ENCODE measurements at places on chromosomes 6 and 20. TPM values are rescaled to one million over a fixed set of nuclear protein-coding genes. Genes with fewer than 3 reads are reported as not detected.

SAPCD1 gene
- 1.2 TPM for total RNA-seq

SIRPB1 gene
- 0.49 TPM for total RNA-seq

RTF2 gene
- 46.4 TPM for total RNA-seq

ARHGAP40 gene
- 12.2 TPM for total RNA-seq

DHX35 gene
- 8.3 TPM for total RNA-seq

PRR18 gene
- total RNA-seq: not detected

PARD6B gene
- 5.3 TPM for total RNA-seq

PHACTR1 gene
- 4.2 TPM for total RNA-seq

C6orf141 gene
- 22.8 TPM for total RNA-seq

SRC gene
- 46.5 TPM for total RNA-seq

GRCh38 chr6:73169111-73169510 is 56.2 kb downstream of the KHDC1L start:
- no peak for DNase-seq

DNA sequence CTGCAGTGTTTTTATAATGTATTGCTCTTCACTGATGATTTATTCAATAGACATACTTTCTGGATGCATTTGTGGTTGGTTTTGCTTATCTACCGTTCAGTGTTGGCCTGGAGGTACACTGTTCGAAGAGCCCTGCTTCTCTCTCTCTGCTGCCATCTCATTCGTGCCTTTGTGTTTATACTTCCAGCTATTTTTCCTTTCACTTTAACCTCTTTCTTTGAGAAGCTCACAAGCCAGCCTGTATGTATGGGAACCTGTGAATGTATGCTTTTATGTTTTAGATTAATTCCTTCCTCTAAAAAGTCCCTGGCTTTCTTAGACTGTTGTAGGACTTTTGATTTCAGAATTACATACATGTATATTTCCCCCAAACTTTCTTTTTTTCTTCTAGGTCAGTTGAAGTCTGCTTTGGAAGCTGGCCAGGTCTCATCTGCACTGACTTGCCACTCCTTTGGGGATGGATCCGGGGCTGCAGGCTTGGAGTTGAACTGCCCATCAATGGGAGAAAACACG is 83.0 kb downstream of the SCAND1 start:
- DNase-seq: no peak

GRCh38 chr20:49706630-49707091 is 7.0 kb downstream of the B4GALT5 start:
- no peak for DNase-seq

- no peak for DNase-seq
Observed at GRCh38 chr6:37826188-37826587, 6.7 kb downstream of the ZFAND3 start.

DNA sequence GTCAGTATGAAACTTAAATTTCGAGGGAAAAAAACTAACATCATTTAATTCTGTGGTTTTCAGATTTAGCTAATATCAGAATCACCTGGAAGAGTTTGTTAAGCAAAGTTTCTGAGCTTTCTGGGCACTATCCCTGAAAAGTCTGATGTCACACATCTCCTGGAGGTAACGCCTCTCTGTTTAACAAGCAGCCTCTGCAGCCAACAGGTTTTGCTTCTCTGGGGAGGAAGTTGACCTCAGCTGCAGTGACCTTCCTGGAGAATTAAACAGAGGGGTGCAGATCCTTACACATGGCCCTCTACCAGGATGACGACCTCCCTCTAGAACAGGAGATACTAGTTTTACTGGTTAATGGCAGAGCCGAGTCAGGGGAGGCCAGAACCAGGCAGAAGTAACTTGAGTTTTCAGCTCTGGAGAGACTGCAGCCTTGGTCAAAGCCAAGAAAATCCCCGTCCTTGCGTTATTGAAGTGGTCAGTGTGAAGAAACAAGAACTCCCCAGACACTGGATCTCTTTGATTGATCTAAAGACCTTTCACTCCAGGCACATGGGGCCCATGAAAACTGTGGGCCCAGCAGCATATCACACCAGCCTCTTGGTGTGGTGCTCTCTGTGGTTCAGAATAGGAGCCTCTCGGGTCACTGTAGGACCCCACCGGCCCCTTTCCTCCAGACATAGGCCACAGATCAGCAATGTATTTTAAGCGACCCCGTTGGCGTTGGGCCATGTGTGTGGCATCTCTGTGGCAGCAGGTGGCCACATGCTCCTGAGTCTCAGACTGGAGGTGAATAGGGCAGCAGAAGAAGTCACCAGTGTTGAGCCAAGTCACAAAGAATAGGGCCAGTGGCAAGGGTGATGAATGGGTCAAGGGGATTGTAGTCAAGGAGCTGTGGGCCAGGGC is 33.4 kb upstream of the CCR6 start:
- DNase-seq: no peak

- DNase-seq: no peak
Observed at GRCh38 chr6:150352321-150353296, 16.2 kb upstream of the IYD start.

DNA sequence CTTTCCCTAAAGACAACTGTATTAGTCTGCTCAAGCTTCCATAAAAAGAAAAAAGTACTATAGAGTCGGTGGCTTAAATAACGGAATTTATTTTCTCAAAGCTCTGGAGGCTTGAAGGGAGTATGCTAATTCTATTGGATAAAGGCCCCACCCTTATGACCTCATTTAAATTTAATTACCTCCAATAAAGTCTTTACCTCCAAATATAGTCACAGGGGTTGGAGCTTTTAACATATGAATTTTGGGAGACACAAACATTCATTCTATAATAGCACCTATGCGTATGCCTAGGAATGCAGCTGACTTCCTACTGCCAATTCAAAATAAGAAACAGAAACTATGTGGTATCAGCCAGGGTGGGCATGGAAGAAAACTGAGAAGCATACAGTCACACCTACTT is 25.4 kb downstream of the KIAA0319 start:
- no peak for DNase-seq

GRCh38 chr6:41413250-41413649 is 77.8 kb downstream of the NCR2 start:
- DNase-seq: no peak

DNA sequence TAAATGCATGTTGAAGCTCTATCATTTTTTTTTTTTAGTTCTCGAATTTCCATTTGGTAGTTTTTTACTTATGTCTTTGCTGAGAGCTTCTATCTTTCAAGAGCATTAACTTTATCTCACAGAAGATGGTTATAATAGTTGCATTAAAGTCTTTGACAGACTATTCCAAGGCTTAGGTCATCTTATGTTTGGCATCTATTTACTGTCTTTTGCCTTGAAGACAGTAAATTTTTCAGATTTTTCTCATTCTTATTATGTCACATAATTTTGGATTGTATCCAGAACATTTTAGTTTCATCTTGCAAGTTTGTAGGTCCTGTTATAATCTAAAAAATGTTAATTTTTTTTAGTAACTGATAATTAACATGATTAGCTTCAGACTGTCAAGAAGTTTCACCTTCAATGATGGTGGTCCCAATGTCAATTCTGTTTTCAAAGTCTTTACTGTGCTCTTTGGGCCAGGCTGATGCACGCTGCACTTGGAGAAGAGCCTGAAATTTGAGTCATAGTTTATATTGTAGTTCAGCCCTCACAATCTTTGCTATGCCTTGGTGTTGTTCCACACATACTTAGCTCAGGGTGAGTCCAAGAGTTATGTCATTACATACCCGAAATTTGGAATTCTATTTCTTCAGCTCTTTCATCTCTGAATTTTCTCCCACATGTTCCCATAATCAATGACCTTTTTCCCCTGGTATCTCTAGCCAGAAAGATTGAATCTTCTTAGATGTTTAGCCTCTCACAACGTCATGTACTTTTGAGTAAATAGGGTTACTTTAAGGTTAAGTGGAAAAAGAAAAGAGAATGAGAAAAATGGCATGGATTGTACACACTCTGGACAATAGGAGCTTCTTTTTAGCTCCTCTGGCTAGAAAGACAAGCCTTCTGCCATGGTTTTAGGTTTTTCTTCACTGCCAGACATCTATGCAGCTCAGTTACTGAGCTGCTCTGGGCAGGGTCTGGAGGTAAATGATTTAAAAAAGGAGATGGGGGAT is 110.3 kb upstream of the BTBD3 start:
- no peak for DNase-seq

- no peak for DNase-seq
Observed at GRCh38 chr6:34036357-34037069, 109.4 kb downstream of the GRM4 start.

DNA sequence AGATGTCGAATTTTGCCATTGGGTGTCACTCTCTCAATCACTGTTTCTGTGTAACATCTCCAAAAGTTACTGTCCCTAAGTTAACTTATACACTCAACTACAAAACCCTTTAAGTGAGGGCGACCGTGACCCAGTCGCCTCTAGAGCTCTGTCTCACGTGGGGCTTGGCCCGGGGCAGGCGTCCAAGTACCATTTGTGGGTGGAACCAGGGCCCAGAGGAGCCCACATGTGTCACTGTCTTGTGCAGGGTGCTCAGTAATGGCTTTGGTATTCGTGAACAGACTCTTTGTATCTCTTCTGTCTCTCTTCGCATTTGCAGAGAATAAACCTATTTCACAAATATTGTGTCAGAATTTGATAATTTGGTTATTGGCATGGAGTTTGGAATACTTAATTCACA is 109.9 kb upstream of the THBS2 start:
- no peak for DNase-seq

DNA sequence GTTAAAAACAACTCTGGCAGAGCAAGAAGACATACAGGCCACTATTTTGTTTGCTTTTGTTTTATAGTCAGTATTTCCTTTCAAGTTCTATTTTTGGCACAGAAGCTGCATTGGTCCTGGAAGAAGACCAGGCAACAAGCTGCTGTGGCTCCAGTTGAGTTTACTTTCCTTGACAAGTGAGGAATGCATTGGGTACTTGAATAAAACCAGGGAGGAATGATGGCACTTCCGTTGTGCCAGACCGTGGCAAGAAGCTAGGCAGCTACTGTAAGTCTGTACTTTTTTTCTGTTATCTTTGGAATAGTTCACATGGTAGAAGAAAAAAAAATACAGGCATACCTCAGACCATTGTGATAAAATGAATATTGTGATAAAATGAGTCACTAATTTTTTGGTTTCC is 66.3 kb downstream of the NCOA3 start:
- DNase-seq: no peak

GRCh38 chr6:13579911-13580310 is 5.5 kb downstream of the SIRT5 start:
- no peak for DNase-seq

DNA sequence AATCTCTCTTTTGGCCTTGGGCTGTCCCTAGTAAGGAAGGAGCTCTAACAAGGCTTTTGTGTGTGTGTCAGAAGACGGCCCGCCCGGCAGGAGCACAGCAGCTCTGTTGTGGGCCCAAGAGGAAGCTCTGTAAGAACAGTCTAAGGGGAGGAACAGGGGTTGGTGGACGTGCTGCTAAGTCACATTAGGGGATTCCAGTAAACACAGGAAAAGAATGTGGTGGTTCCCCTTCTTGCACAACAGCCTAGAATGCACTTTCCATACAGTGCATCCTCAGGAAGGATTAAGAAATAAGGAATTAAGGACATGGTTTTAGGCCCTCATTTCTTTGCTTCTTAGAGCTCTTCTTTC is 114.5 kb downstream of the RNF144B start:
- DNase-seq: no peak

GRCh38 chr6:100126790-100127484 is 132.9 kb upstream of the MCHR2 start:
- no peak for DNase-seq

GRCh38 chr20:25284131-25284601 is 36.3 kb downstream of the PYGB start:
- no peak for DNase-seq

DNA sequence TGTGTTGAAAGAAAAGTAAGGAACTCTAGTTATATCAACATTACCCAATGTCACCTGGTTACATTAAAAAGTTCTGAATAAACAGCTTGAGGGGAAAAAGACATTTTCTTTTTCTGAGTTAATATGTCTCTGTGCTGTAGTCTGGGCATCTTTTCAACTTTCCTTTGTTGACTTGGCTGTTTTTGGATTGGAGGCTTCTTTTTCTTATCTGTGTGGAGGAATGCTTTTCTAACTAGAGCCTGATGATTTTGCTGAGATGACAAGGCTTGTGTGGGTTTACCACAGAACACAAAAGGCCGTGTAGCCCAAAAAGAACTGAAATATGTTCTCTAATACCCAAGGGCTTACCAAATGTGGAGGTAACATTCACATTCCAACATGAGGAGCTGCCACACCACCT is 161.8 kb downstream of the KCNQ5 start:
- no peak for DNase-seq

- DNase-seq: no peak
Observed at GRCh38 chr20:57317789-57318371, 11.7 kb upstream of the SPO11 start.

DNA sequence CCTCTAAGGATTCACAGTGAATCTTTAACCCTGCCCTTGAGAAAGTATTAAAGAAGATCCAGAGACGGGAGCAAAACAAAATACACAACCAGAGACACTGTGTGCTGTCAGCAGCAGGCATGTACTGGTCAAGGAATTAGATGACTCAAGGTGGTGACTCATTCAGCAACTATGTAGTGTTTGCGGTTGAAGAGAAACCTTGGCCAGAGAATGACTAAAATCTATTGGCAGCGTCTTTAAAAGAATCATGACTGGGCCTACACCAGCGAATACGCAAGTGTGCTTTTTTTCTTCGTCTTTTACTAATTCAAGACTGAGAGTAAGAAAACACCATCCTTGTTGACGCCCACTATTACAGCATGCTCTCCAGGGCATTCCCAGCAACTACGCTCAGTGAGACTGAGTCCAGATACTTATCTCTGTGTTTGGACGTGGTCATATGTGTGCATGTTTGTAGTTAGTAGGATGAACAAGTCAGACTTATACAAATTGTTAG is 72.4 kb upstream of the BACH2 start:
- DNase-seq: peak; percentile 13

DNA sequence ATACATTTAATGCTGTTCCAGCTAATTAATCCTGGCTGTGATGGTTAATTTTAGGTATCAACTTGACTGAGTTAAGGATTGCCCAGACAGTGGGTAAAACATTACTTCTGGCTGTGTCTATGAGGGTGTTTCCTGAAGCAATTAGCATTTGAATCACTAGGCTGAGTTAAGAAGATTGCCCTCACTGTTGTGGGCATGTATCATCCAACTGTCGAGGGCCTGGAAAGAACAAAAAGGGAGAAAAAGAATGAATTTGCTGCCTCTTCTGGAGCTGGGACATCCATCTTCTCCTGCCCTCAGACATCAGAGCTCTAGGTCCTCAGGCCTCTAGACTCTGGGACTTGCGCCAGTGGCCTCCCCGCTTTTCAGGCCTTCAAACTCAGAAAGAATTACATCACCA is 34.3 kb downstream of the SDHAF4 start:
- DNase-seq: no peak

DNA sequence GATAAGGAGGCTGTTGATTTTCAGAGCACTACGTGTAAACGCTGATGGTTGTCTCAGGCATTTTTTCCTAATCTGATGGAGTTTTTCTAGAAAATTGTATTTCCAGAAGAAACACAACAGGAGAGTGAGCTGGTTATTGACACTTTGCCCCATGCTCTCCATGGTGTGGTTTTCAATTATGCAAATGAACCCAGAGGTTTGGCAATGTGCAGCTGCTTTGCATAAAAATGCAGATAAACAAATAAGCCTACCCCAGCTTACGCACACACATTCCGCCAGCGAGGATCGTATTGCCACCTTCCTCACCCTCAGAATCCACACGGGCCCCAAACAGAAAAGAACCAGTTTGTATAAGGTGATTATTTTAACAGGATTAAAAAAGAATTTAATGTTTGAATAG is 45.1 kb upstream of the FRMD1 start:
- no peak for DNase-seq

GRCh38 chr6:16741112-16742016 is 19.9 kb downstream of the ATXN1 start:
- DNase-seq: no peak

All from esophagus squamous epithelium (tissue), 5 donors.